ENCODE measurements at places on chromosomes 7 and 10.

DNA sequence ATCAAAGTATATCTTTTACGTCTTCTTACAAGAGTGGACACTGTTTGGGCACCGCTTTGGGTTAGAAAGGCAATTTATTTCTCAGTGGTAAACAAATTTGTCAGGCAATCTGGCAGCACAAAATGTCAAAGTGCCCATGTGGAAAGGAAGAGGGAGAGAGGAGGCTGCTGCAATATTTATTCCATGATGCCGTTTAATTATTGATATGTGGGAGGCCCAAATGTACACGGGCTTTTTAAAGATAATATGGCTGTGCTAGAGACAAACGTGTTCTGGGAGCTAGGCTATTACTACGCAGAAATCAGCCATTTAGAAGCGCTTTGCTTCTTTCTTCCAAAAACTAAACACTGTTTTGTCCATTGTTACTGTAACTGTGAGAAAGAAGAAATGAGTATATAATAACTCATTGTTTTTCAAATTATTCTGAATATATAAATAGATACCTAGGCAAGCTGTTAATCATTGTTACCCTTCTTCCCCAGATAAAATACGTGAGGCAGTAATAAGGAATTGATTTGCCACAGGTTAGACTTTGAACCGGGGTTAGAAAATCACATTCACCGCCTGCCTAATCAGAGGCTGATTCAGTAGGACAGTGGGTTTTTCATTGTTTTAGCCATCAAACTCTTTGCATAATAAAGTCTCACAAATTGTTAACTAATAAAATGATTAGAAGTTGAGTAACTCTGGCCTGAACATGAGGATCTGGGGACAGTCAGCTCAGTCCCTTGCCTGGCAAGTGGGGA, 116.5 kb upstream of the FRMD4A start:
- DNase-seq = no peak

GRCh38 chr7:39919646-39920045, 30.4 kb upstream of the CDK13 start:
- no peak for DNase-seq

DNA sequence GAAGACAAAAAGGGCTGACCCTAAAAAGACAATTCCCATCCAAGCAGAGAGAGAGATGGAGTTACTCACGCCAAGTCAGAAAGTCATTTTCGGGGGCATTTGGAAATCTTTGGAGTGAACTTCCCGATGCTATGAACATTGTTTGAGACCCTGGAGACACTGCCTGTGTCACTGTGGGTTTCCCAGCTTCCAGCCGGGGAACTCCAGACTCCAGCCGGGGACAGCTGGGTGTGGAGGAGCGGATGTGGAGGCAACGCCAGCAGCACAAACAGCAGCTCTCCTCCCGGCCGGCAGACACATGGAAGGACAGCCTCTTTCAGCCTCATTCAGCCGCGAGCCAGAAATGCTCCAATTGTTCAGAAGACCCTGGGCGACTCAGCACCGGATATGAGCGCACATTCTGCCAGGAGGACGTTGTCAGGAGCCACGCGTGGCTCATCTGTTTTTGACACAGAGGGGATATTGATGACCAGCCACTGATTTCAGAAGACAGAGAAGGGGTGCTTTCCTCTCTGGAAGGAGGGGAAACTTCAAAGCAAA, 97.6 kb downstream of the PRPF18 start:
- no peak for DNase-seq

DNA sequence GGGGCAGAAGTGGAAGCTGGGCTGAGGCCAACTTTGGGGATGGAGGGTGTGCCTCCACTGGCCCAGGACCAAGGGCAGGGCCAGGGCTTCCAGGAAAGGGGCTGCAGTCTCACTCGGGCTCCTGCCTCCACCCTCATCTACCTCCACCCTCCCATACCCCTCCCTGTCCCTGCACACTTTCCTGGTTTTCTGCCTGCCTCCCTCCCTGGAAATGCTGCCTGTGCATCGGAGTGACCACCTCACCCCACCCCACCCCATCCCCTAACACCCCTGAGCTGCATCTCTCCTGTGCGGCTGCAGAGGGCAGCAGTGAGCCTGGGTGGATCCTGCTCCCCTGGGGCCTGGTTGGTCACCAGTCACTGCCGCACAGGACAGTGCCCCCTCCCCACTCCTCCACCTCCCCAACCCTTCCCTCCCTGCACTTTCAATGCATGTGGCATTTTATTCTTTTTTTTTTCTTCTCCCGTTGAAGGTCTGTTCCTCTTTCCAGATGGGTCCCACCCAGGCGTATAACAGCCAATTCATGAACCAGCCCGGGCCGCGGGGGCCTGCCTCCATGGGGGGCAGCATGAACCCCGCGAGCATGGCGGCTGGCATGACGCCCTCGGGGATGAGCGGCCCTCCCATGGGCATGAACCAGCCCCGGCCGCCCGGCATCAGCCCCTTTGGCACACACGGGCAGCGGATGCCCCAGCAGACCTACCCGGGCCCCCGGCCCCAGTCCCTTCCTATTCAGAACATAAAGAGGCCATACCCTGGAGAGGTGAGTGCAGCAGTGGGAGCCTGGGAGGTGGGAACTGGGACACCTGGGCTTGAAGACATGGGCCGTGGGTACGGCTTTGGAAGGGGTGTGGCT, 54.1 kb upstream of the PPIF start:
- no peak for DNase-seq

GRCh38 chr10:133328358-133329343, 8.0 kb downstream of the CALY start:
- no peak for DNase-seq

- peak; percentile 41 for DNase-seq
Measured at GRCh38 chr7:8035647-8036518, 67.3 kb downstream of the GLCCI1 start.

- DNase-seq = no peak
Measured at GRCh38 chr7:52726986-52727385, 308.4 kb upstream of the POM121L12 start.

GRCh38 chr7:72156671-72157070, 255.5 kb downstream of the CALN1 start:
- no peak for DNase-seq

DNA sequence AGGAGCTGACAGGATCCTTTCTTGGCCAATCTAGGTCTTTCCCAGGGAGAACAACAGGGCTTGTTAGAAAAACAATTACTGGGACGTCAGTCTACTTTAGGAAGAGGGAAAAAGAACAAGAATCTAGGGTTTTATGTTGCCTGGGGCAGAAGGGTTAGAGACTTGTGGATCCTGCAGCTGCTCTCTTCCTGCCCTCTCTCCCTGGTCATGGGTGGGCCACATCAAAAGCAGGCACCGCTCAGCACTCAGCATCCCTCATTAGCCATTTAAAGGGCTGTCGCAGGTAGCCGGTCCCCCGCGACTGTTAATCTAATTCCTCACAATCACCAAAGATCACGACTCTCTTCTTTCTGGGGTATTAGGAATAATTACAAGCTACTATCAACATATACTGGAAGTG, 631.9 kb downstream of the CALN1 start:
- no peak for DNase-seq

GRCh38 chr7:27917774-27918314, 177.9 kb downstream of the TAX1BP1 start:
- no peak for DNase-seq

- DNase-seq = no peak
Measured at GRCh38 chr10:125407000-125407502, 246.7 kb upstream of the CTBP2 start.

- no peak for DNase-seq
Measured at GRCh38 chr7:1630700-1631336, 39.3 kb upstream of the ELFN1 start.

GRCh38 chr10:93838278-93838677, 55.5 kb upstream of the SLC35G1 start:
- no peak for DNase-seq

DNA sequence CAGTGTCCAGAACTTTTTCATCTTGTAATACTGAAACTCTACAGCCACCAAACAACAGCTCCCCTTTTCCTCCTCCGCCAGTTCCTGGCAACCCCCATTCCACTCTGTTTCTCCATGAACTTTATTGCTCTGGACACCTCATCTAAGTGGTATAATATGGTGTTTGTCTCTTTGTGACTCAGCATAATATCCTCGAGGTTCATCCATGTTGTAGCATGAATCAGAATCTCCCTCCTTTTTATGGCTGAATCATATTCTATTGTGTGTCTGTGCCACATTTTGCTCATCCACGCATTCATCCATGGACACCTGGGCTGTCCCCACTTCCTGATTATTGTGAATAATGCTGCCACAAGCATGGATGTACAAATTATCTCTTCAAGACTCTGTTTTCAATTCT, 124.4 kb upstream of the FGFR2 start:
- no peak for DNase-seq

GRCh38 chr7:87159538-87159937, 7.3 kb downstream of the DMTF1 start:
- no peak for DNase-seq

- peak; percentile 66 for DNase-seq
Measured at GRCh38 chr10:59905066-59905730, 1.2 kb downstream of the CCDC6 start.

- no peak for DNase-seq
Measured at GRCh38 chr7:29853072-29853471, 46.8 kb downstream of the WIPF3 start.

DNA sequence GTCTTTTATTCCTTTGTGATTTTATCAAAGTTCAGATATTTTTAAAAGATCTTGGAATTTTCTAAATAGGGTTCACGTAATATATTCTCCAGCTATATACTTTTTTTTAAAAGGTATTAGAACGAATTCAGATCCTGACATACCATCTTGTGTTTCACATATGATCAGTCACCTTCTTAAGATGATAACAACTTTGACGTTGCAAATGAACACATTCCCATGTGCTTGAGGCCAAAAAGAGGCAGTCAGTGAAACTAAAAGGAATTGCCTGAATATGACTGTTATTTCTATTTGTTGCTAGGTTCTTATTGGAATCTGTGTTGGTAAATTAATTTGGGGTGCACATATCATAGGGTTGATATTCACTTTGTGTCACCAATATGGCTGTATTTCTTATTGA, 310.1 kb downstream of the MDFIC start:
- DNase-seq = no peak

DNA sequence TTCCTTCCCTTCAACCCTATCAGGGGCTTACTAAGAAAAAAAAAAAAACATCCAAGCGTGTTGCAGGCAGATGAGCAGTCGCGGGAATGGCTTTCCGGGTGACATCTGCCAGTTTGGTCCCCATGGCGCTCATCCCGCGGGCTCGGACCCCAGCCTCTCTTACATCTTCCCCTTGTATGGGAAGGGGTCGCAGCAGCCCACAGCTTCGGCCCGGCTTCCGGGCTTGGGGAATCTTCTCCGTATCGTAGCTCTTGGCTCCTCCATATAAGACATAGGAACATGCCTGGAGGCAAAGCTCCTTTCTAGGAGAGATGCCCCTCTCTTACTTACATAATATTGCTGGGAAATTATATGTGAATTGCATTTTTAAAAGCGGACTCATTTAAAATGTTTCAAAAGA, 99.5 kb downstream of the CUX1 start:
- no peak for DNase-seq

GRCh38 chr7:90530263-90530662, 60.8 kb downstream of the PTTG1IP2 start:
- no peak for DNase-seq

GRCh38 chr10:46018453-46019176, 11.8 kb downstream of the NCOA4 start:
- DNase-seq = no peak
